Fibroblast of gingiva (primary cell): ENCODE measurements at places on chromosomes 1 and 21.
A peak's percentile ranks its signal among the peaks of the same experiment; 100 is the strongest.

GRCh38 chr1:174301295-174302077 lies 142.2 kb downstream of the RABGAP1L start:
- no peak for DNase-seq

GRCh38 chr1:88399690-88400089 lies 284.4 kb upstream of the PKN2 start:
- DNase-seq = no peak

GRCh38 chr1:1225238-1225845 lies 6.5 kb downstream of the SDF4 start:
- no peak for DNase-seq

DNA sequence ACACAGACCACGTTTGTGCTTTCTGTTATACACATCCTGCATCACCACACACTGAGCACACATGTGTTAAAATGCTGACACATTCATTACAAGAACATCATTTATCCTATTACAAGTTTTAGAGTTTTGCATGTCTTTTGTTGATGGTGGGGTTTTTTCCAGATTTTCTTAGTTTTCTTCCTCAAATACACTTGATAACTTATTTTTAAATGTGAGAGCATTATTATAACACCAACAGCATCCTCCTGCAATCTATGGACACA lies 67.3 kb downstream of the TGFBR3 start:
- no peak for DNase-seq

DNA sequence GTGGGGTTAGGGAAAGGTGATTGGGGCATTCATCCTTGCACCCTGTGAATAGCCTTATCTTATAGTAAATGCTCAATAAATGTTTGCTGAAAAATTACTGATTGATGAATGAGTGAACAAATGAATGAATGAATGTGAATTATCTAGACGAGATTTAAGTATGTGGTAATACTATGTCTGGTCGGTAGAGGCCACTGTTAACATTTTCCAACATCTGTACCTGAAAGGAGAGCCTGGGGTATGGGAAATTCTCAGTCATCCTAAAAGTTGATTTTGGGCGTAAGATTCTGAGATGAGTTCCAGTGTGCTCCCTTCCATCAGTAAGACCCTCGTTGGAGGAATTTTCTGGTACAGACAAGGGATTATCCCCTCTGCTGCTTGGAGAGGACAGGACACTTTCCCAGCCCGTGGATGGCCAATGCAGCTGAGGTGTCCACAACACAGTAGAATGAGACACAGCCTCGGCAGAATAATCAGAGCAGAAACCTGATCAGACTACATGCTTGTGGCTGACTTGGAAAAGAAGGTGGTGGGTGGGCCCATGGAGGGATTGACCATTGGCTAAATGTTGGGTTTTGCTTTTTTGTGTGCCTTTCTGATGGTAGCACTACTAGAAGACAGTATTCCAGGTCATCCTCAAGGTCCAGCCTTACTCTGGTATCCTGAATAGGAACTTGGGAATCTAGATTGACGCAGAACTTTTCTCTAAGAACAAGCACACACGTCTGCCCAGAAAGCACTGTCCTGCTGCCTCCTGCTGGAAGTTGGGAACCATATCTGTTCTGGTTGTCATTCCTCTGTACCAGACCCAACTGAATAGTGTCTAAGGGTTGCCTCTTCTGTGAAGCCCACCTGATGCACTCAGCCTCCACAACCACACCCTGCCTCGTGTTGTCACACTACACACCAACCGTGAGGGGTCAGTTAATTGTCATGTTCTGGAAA lies 262.0 kb downstream of the TNR start:
- DNase-seq = no peak

- DNase-seq = peak; percentile 100
Observed at GRCh38 chr21:28771790-28772501, 220.7 kb downstream of the LTN1 start.

DNA sequence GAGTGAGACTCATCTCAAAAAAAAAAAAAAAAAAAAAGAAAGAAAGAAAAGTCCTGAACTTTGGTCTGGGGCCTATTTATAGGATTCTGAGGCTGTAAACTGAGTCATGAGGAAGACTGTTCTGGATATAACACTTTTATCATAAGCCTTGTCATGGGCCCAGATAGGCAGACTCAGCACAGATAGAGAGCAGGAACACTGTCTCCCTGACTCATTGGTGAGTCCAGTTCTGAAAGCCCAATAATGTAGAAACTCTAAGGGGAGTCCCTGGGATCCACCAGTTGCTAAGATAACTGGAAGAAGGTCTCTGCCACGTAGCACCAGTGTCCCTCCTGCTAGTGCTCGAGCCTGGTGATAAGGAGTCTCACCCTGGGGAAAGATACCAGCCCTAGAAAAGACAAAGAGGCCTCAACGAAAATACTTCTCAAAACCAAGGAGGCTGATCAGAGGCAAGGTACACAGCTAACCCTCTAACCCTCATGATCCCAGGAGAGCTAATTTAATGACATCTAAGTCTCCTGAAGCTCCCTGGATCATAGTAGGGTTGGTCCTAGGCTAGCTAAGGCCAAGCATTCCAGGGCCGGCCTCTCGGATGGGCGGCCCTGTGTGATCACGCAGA lies 43.5 kb downstream of the LPAR3 start:
- DNase-seq = no peak

DNA sequence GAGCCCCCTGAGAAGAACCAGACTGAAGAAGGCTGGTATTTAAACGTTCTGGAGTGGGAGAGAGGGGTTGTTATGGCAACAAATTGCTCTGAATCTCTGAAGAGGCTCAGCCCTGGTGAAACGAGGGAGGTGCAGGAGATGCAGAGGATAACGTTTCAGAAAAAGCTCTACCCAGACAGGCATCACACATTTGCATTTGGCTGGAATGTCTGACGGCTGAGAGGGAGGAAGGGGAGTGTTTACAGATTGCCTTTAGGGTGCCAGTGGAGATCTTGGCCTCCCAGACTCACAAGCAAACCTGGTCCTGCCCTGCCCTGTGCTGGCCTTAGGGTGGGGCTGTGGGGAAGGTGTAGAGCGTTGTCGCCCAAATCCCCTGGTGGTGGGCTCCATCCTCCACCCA lies 169.0 kb upstream of the AJAP1 start:
- no peak for DNase-seq

GRCh38 chr1:87714278-87714677 lies 385.6 kb downstream of the LMO4 start:
- DNase-seq = no peak

- no peak for DNase-seq
Observed at GRCh38 chr1:245475126-245475525, 320.3 kb downstream of the KIF26B start.

GRCh38 chr21:35281956-35282355 lies 232.9 kb upstream of the RUNX1 start:
- DNase-seq = no peak

DNA sequence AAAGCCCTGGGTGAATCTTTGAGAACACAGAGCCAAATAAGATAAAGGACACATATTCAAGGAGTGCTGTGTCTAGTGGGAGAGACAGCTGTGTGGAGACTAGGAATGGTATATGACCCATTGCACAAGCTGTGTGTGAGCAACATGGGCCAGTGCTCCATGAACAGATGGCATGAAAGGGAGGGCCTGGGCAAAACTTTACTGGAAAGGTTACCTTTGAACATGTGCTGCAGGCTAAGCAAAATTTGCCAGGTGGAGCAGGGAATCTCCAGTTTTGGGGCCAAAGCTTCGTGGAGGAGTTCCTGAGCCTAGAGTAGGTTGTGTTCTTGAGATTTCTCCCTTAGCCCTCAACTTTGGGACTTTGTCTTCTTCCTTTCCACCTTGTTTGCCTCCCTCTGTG lies 446.1 kb upstream of the PROX1 start:
- DNase-seq = no peak

DNA sequence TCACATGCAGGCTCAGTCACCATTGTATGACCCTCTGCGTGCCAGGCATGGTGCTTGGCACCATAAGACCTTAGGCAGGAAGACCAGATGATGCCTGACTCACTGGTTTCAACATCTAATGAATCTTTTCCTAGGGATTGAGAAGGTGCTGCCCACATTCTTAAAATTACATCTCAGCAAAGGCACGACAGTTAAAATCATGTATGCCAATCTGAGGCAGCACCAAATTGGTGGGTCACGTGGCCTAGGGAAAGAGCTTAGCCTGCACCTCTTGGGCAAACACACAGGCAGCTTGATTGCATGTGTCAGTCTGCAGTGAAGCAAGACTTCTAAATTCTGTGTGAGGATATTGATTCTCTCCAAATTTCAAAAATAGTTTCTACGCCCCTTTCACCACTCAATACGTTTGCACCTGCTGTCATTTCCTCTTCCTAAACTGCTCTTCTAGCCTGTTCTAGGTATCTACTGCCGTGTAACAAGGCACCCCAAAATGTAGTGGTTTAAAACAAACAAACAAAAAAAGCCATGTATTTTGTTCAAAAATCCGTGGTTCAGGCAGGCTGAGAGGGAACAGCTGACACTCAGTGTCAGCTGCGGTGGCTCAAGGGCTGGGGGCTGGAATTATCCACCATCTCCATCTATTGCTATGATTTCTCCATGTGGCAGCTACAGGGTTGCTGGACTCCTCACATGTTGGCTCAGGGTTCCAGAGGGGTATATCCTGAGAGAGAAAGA lies 160.2 kb upstream of the FGGY start:
- peak; percentile 87 for DNase-seq

- DNase-seq = peak; percentile 84
Observed at GRCh38 chr1:74822851-74823401, 90.0 kb downstream of the TYW3 start.

DNA sequence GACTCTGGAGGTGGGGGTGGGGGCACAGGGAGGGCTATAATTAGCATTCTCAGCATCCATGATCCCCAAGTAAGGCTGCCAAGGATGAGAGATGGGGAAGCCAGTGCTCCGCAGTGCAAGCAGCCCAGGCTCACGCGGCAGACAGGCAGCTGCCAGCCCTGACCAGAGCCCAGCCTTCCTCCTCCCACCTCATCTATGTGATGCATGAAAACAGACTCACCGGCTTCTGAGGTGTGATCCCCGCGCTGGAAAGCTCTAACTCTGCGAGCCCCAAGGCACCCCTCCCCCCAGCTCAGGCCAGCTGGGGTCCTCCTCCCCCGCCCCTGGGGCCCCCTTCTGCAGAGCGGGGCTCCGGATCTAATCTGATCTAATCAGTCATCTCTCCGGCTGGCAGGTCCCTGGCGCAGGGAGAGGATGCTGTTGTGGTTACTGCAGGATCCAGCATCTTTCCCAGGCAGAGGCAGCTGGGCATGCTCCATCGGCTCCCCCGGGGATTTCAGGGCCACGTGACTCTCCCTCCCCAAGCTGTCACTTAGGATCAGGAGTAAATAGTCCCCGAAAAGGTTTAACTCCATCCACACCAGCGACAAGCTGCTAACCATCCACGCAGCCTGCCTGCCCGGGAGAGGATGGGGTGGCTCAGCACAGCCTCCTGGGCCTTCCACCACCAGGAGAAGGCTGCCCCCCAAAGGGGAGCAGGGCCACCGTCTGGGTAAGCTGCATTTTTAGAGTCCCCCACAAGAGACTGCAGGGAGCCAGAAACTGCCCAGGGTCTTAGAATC lies at the start of gene PLEKHA6:
PLEKHA6 (minus strand) TSS at position 456 of the 782 bp plus-strand sequence. CDS start 86,202 bp downstream, outside the sequence.
- no peak for DNase-seq

GRCh38 chr1:201054091-201054543 lies 30.6 kb upstream of the KIF21B start:
- no peak for DNase-seq

DNA sequence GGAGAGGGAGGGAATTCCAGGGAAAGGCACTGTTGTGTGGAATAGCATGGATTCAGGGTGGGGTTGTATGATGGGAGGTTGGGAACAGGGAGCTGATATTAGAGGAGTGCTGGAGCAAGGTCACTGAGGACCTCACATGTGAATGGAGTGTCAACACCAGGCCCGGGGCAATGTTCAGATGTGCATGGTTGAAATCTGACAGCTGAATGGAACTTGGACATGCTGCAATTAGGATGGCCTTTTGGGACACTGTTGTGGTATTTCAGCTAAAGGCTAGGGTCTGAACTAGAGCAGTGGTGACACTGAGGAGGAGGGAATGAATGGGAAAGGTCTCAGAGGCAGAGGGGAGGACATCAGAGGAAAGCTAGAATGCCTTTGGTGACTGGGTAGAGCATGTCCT lies 25.0 kb downstream of the ZSCAN20 start:
- no peak for DNase-seq

DNA sequence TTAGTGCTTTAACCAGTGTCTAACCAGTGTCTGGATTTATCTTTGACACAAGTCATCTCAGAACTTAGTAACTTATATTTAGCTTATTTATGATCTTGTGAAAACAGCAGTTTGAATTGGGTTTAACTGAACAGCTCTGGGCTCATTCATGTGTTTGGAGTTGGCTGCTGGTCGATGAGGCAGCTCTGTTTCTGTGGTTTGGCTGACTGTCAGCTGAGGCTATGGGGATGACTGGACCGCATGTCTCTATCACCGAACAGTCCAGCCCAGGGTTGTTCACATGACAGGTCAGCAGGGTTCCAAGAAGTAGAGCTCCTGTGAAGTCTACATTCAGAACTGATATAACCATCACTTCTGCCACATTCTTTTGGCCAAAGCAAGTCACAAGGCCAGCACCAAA lies 29.1 kb upstream of the C21orf91 start:
- peak; percentile 84 for DNase-seq

GRCh38 chr1:150905301-150905700 lies 18.4 kb downstream of the CTXND2 start:
- no peak for DNase-seq

- DNase-seq = no peak
Observed at GRCh38 chr1:42943166-42943565, 15.5 kb downstream of the SLC2A1 start.

DNA sequence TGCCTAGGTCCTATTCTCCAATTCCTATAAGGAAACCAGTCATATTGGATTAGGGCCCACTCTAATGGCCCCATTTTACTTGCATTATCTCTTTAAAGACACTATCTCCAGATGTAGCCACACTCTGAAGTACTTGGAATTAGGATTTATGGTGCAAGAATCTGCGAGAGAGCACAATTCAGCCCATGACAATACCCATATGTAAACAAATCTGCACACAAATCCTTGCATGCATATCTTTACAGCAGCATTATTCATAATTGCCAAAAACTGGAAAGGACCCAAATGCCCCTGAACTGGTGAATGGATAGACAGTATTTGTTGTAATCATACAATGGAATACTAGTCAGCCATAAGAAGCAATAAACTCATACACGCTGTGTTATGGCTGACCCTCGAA lies 229.8 kb upstream of the ADAMTS5 start:
- no peak for DNase-seq

DNA sequence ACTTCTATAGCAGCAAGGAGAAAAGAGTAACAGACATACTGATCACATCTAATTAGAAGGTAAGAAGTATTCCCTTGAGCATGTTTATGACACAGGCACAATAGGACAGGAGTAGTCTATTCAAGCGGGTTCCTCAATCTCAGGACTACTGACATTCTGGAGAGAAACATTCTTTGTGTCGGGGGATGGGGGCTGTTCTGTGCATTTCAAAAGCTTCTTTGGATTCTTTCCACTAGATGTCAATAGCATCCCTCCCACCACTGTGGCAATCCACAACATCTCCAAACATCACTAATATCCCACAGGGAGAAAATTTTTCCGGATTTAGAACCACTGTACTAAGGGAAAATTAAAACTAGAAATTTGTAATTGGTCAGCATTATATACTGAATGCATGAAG lies 56.9 kb downstream of the ADAMTS5 start:
- DNase-seq = no peak

GRCh38 chr1:20903437-20903836 lies 116.3 kb upstream of the HP1BP3 start:
- no peak for DNase-seq

- peak; percentile 1 for DNase-seq
Observed at GRCh38 chr1:216178281-216178680, 245.0 kb downstream of the USH2A start.

GRCh38 chr1:169271098-169271497 lies 96.5 kb downstream of the NME7 start:
- no peak for DNase-seq
